ENCODE measurements at places on chromosomes 2 and 18.

GRCh38 chr2:232872826-232873225 is 2.8 kb downstream of the SNORC start:
- DNase-seq: no peak

DNA sequence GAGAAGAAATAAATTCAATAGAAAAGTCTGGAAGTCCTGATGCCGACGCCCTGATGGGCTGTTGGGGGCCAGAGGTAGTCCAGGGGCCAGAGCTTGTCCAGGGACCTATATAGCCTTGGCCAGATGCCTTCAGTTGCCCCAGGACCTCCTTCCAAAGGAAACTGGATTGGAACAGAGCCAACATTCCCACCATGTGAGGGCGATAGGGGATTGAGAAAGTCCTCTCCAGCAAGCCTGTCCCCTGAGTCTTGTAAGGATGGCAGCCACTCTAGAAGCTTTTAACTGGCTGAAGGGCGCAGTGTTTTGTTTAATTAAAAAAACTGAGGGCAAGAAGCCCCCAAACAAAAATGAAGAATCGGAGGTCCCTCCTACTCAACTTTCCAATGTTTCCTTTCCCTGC is 54.9 kb upstream of the CDCA7 start:
- no peak for DNase-seq

DNA sequence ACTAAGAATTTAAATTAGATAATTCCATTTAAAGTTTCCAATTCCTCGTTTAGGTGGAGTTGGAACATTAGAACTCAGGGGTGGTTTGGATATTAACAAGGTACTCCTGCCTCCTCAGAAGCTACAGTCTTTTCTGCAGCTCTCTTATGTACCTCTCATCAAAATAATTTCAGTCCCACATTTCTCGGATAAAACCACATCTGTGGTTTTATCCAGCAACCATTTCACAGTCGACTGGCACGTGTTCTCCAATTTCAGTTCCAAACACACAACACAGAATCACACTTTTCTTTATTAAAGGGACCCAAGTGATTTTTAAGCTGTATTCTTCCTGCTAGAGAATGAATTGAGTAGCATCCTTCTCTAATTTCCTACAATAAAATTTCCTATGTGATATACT is 22.7 kb upstream of the NFU1 start:
- no peak for DNase-seq

GRCh38 chr2:51387235-51387634 is 355.3 kb upstream of the NRXN1 start:
- DNase-seq: no peak

DNA sequence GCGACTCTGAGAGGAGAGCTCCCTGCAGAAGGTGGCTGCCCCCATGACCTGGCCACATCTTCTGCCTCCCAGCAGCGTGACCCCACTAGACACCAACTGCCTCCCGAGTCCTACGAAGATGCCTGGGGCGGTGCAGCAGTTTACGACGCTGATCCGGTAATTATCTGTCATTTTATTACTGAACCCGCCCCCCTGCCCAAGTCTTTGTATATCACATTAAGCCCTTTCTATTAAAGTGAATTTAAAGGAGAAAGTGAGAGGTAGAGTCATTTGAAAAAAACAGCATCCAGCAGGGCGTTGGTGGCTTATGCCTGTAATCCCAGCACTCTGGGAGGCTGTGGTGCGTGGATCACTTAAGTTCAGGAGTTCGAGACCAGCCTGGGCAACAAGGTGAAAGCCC is 33.4 kb downstream of the ABCG8 start:
- no peak for DNase-seq

DNA sequence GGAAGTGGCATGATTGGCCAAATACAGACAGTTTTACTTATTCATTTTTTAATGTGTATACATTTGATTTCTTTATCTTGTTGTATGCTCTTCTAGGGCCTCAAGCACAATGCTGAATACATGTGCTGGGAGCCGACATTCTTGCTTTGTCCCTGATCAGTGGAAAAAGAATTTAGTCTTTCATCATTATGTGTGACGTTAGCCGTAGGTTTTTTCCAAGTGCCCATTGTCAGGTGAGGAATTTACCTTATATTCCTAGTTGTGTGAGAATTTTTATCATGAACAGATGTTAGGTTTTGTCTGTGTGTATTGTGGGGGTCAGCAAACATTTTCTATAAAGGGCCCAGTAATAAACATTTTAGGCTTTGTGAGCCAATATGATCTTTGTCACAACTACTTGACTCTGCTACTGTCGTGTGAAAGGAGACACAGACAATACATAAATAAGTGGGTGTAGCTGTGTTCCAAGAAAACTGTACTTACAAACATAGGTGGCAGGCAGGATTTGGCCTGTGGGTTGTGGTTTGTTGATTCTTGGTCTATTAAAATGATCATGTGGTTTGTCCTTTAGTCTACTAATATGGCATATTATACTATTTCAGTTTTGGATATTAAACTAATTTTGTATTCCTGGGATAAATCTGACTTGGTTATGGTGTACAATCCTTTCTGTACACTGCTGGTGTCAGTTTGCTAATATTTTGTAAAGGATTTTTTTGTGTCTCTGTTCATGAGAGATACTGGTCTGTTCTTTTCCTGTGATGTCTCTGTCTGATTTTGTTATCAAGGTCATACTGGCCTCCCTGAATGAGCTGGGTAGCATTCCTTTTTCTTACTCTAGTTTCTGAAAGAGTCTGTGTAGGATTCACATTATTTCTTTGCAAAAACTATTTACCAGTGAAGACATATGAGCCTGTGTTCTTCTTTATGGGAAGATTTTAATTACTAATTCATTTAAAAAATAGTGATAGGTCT is 132.2 kb upstream of the SMAD7 start:
- no peak for DNase-seq

DNA sequence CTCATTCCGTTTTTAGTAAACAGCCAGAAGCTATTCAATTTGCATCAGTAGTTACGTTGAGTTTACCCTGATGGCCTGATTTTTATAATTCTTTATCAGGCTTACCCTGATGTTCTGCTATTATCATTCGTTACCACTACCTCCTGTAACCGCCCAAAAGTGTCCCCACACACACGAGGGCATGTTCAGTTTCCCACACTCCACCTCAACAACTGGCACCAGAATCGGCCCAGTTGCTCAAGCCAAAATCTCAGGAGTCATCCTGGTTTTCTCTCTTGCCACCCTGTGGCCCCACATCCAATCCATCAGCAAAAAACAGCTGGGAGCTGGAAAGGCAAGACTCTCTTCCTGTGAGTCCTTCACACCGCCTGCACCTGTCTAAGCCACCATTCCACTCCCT is 102.9 kb upstream of the RAB6C start:
- no peak for DNase-seq

GRCh38 chr2:60627412-60627811 is 74.0 kb upstream of the BCL11A start:
- DNase-seq: no peak

- DNase-seq: no peak
These were observed 174.0 kb upstream of the SESTD1 start for GRCh38 chr2:179438654-179439053.

- no peak for DNase-seq
These were observed 16.7 kb upstream of the PDIA6 start for GRCh38 chr2:10829299-10829698.

GRCh38 chr2:133818661-133819060 is 250.4 kb upstream of the NCKAP5 start:
- DNase-seq: no peak

DNA sequence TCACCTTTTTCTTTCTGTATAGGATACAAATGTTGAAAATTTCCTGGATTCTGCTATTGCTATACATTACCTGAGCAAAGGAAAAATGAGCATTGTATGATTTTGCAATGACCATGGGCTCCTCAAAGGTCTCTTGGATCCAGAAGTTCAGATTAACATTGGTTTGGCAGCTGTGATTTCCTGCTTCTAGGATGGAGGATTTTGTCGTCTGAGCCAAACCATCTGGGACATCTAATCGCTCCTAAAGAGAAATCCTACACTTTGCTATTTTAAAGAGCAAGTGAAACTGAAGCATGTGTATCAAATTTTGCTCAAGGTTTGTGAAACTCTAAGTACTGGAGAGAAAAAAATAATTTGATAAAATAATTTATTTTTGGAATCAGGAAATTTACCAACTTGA is 115.1 kb upstream of the ST6GAL2 start:
- DNase-seq: no peak

DNA sequence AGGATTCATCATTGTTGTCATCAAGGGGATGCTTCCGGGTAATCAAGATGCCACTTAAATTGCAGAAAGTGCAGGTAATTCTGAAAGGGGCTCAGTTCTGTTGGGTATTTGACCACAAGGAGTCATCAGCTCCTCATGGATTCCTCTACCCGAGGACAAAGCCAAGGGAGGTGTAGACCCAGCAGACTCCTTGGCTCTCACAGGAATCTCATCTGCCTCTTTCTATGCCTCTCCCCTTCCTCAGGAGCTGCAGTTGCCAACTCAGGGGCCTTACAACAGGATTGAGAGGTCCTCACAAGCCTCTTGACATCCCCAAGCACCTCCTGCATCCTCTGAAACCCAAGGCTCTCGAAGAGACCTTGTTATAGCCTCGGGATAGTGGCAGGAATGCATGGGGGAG is 44.0 kb downstream of the ITGB6 start:
- no peak for DNase-seq

DNA sequence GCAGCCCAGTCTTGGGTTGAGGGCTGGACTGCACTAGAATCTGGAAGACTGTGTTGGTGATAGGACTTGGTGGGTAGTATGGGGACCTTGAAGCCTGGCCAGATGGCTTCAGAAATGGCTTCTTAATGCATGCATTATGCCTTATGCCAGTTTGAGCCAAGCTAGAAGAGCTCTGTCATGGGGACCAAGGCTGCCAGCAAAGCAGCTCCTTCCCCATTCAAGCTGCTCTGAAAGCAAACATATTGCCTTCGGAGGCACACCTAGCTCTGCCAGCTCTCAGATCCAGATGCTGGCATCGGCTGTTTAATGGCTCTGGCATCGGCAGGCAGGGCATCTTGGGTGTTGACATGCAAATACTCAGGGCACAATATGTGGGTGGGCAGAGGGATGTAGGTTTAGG is 59.0 kb upstream of the IGFBP5 start:
- no peak for DNase-seq

GRCh38 chr2:123434546-123435395 is 590.3 kb upstream of the CNTNAP5 start:
- DNase-seq: no peak

DNA sequence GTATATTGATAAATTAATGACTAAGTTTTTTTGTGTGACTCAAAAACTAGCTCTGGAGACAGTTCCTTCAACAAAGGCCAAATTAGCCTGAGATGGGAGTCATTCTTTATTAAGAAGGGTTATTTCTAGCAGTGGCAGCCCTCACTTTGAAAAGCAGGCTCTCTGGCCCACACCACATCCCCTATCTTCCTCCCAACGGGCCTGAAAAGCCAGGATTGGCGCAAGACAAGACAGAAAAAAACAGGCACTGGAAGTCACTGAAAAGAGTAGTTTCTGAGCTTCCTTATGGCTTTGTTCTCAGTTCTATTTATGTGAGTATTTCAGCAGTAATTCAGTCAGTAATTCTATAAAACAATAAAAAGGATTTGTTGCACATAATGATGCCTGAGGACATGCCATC is 149.0 kb downstream of the LAMA3 start:
- no peak for DNase-seq

DNA sequence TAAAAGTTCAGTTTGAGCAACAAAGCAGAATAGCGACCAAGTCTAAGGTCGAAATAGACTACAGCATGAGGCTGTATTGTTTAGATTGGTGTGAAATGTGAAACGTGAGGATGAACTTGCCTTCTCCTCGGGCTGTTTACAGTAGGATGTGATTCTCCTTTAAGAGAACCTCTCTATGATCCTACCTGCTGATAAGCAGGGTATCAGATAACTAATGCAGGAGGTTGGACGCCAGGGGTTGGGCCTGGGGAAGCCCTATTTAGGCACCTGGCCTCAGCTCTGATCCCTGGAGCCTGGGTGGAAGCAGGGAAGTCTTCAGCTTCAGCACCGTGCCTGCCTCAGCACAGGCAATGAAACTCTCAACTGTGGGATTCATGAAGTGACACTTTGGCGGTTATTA is 11.4 kb downstream of the CRYGD start:
- no peak for DNase-seq

DNA sequence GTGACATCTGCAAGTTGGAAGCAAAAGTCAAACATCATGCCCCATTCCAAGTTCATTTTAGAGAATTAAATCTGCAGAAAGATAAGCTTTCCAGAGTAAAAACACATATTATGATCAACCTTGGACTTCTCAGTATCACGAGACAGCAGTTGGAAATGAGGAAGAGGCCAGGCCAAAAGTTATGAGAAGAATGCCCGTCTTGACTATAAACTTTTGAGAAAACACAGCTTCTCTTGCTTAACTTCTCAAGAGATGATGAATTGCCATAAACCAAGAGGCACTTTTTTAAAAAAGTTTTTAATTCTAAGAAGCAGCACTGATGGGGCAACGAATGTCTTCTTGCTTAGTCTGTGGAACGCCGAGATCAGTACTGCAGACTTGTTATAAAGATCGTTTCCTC is 52.6 kb upstream of the NFU1 start:
- no peak for DNase-seq

DNA sequence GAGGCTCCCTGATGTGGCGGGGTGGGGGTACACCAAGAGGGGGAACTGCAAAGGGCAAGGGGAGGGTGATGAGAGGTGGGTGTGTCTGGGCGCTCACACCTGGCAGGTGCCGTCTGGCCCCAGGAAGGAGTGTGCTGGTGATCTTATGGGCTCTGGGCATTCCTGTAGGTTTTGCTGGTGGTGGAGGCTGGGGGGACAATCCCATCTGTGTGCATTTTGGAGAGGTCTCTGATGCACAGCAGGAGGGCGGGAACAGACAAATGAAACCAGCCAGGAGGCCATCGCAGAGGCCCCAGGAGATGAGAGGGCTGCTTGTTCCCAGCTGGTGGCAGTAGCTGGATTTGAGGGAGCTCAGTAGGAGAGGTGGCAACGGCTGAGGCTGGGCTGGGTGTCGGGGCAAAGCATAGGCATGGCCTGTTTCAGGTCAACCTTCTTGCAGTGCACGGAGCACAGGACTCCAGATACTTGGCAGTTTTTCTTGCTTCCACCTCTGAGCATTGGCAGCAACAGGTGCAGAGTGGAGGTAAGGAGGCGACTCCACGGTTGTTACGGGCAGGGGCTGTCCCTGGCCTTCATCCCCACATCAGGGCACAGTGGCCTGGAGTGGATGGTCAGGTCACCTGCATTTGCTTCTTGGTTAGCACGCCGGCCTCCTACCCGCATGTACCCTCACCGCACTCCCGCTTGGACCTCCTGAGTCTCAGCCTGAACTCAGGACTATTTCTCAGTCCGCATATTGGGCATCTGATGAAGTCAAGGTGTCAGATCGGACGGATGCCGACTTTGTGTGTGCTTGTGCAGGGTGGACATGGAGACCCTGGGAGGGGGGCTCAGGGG is 194.2 kb upstream of the HDAC4 start:
- no peak for DNase-seq

DNA sequence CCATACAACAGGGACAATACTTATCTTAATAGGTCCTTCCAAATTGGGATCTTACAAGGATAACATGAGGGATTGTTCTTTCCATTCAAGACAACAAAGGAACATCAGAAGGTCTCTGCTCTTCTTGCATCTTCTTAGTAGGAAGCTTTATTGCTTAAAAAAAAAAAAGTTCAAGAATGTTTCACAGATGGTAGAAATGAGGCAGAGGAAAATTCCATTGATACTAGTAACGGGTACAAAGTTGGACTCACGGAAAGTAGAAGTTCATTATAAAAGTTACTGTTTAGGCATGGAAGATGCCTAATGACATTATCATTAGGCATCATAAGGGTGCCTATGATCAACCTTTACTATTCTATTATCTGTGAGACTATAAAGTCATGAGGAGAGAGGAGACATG is 136.2 kb downstream of the LAMA3 start:
- DNase-seq: no peak
